ENCODE measurements at places on chromosomes 7 and 10.

DNA sequence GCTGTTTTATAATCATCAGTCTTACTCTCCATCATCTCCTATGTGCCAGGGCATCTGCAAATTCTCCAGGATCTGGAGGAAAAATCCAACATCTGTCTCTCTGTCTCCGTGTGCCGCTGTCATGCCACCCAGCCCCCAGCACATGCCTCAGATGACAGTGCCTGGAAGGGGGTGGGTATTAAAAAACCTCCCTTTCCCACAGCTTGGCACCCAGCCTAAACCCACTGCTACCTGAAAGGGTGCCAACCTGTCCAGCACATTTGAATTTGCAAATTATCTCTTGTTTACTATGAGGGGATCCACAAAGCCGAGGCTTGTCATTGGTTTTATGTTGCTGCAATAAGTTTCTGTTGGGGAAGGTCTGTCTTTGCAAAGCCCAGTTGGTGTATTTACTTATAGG lies 73.1 kb downstream of the EMX2 start:
- DNase-seq: no peak

GRCh38 chr10:28624351-28624750 lies 53.0 kb upstream of the BAMBI start:
- no peak for DNase-seq

- no peak for DNase-seq
Observed at GRCh38 chr7:94067506-94067905, 63.4 kb upstream of the BET1 start.

DNA sequence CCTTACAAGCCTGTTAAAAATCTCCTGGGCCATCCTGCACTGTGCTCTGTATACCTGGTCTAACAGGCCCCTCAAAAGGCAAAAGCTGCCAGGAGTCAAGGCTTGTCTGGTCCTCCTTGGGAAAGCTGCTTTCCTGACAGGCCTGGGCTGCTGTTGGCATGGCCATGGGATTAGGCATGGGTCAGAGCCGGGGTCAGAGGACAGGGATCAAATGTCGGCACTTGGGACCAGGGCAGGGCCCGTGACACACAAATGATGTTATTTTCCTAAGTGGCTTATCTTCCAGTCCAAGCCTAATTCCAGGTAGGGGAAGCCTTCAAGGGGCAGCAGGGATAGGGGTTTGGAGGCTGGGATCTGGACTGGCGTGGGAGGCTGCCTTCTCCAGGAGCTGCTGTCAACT lies 191.5 kb upstream of the GPR26 start:
- no peak for DNase-seq

DNA sequence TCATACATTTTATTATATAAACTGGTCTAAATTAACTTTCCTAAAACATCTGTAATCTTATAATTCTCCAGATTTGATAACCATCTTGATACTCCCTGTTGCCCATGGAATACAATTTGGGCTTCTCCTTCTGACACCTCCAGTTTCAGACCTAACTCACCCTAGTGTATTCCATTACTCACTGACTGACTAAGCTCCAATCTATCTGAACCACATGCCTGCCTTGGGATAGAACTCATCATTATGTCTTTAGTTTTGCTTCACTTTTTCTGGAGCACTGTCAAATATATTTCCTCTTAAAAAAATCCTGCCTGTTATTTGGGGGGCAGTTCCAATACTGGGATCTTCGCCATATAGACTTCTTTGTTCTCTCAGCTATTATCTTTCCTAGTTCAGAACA lies 4.9 kb upstream of the FOXP2 start:
- no peak for DNase-seq

GRCh38 chr10:124138883-124139348 lies 45.5 kb upstream of the CHST15 start:
- no peak for DNase-seq

DNA sequence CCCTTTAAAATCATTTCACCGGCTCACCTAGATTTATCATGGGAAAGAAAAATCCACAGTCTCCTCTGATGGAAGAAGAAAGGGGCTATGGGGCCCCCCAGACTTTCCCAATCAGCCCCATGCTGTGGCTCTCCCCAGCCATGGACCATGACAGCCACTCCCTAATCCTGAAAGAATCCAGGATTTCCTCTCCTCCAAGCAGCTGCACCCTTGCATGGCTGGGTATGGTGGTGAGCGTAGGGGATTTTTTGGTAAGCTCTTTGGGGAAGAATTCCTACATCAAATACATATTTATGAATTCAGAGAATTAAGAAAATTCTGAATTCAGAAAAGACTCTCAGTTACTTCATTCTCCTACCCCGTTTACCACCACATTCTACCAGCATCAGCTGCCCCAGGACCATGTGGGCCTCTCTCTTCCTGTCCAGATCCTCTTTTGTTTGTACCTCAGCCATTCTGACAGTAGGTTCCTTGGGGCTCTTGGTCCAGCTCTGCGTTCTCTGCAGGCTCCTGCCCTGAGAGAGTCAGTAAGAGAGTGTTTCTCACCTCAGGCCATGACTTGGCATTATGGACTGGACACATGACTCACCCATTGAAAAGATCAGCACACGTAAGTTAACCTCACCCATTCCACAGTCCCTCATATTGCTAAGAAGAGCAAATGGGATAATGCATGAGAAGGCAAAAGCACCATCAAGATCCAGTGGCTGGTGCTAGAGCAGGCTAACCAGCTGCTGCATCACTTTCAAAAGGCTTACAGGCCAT lies 337.8 kb downstream of the ELMO1 start:
- DNase-seq: no peak

GRCh38 chr7:69773535-69774225 lies 175.4 kb downstream of the AUTS2 start:
- no peak for DNase-seq

- DNase-seq: no peak
Observed at GRCh38 chr10:44618910-44619309, 234.0 kb upstream of the CXCL12 start.

DNA sequence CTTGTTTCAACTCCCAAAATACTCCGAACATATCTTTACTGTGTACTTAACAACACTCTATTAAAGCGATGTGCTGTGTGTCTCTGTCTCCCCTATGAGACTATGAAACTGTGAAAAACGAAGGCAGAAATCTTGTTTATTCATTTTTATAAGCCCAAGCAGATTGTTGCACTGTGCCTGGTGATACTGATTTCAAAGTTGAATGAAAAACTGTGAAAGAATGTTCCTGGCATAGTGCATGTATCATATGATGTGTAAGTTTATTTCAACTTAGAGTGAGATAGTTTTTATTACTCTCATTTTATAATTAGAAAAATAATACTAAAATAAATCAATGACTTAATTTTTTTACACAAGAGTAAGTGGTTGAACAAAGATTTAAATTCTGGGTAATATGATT lies 471.9 kb upstream of the PCDH15 start:
- no peak for DNase-seq

DNA sequence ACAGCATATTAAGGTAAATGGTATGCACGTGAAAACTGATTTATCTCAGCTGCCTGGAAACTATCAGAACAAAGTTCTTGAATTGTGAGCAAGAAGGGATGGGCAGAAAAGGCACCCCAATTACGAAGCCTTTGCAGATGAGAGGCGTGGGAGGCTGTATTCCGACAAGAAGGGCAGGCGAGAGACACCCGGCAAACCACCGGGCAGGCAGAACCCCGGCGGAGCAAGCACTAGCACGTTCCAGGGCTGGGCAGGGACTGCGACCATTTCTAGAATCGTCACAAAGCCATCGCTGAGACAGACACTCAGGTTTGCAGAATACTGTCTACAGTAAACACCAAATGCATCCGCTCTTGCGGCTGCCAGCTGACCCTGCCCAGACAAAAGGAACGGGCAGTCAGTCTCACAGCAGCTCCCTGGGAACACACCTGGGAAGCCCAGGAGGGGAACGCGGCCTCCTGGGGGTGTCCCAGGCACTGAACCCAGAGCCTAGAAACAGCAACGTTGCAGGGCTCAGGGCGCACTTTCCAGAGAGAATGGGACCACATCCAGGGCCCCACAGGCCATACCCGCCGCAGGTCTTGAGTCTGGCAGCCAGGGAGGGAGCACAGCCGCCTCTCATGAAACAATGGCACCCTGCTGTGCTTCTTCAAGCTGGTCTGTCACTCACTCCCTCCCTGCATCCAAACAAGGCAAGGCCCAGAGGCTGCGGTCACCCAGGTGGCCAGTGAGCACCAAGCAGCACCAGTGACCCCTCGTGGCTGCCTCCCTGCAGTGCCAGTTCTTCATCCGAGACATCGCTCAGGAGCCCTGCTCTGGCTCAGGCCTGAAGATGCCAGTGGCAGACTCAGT lies 261.9 kb downstream of the PTPRN2 start:
- peak; percentile 60 for DNase-seq

DNA sequence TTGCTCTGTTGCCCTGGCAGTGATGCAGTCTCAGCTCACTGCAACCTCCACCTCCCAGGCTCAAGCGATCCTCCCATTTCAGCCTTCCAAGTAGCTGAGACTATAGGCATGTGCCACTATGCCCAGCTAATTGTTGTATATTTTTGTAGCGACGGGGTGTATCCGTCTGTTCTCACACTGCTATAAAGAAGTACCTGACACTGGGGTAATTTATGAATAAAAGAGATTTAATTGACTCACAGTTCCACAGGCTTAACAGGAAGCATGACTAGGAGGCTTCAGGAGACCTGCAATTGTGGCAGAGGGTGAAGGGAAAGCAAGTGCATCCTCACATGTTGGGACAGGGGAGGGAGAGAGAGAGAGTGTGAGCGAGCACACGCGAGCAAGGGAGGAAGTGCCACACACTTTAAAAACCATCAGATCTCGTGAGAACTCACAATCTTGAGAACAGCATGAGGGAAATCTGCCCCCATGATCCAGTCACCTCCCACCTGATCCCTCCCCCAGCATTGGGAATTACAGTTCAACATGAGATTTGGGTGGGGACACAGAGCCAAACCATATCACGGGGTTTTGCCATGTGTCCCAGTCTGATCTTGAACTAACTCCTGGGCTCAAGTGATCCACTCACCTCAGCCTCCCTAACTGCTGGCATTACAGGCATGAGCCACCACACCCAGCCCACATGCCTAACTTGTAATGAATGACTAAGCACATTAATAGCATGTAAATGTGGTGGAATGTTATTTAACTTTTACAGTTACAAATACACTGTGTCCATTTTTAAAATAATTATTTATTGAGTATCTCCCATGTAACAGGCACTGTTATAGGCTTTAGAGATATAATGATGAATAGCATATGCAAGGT lies 65.5 kb downstream of the RALA start:
- no peak for DNase-seq

DNA sequence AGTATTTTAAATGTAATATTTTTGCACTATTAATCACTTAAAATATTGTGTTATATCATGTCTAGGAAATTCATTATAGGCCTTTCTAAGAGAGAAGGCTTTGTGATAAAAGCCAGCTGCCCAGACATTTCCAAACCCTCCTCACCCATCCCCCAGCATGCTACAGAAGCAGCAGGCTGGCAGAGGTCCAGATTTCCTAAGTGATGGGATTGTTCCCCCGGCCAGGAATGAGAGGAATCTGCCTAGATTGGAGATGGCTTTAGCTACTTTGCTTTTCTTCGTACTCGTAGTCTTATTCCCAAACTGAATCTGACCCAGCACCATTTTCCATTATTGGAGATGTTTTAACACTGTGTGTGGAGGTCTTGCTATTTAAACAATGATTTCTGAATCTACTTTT lies 29.4 kb downstream of the CDK14 start:
- no peak for DNase-seq

GRCh38 chr7:99002827-99003212 lies 124.5 kb downstream of the TRRAP start:
- DNase-seq: peak; percentile 75

GRCh38 chr10:130340816-130341215 lies 204.6 kb downstream of the GLRX3 start:
- DNase-seq: no peak

- DNase-seq: no peak
Observed at GRCh38 chr10:122465401-122466040, 4.2 kb downstream of the HTRA1 start.

DNA sequence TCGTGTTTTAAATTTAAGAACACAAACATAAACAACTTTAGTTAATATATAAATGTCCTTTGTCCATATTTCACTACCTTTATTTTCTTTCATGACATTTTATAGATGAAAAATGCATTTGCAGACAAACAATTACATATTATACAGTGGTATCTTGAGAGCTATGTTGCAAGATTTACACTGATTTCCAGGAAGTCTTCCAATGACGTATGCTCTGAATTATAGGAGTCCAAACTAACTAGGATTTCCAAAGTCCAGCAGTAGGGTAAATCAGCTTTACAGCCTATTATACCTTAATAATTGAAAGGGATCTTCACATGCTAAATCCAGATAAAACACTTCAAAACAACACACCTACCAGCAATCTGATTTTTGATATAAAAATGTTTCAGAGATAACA lies 69.4 kb downstream of the HYCC1 start:
- DNase-seq: no peak

GRCh38 chr7:104272767-104273384 lies 55.5 kb upstream of the LHFPL3 start:
- no peak for DNase-seq

DNA sequence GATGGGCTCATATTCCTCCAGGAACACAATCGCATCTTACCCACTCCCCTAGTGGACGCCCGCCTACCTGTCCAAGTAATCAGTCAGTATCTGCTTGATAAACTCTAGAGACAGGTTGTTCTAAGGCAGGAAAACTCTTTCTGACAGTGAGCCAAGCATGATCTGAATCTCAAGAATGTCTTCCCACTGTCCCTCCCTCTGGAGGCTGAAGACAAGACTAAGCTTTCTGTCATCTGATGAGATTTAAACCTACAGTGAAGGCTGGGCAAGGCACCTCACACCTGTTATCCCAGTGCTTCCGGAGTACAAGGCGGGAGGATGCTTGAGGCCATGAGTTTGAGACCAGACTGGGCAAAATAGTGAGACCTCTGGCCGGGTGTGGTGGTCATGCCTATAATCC lies 586.6 kb downstream of the GALNT17 start:
- no peak for DNase-seq

- no peak for DNase-seq
Observed at GRCh38 chr10:93806903-93807302, 49.2 kb downstream of the LGI1 start.

DNA sequence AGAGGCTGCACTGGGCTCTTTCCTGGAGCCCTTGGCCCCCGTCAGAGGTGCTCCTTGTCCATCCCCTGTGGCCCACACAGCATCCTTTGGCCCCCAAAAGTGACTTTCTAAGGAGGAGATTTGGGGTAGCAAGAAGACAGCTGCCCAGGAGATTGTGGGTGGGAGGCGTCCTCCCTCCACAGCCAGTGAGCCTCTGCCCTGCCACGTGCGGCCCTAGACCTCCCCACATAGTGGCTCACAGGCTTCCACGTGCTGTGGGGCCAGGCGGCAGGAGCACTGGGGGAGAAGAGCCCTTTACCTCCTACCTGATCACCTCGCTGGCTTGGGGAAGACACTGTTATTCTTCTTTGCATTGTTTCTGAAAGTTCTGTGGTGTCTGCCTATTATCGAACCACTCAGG lies 178.8 kb downstream of the TCERG1L start:
- DNase-seq: peak; percentile 66

GRCh38 chr10:22630234-22631174 lies 83.9 kb downstream of the PIP4K2A start:
- DNase-seq: no peak

GRCh38 chr10:46255801-46256747 lies 30.7 kb upstream of the ANTXRL start:
- DNase-seq: peak; percentile 92

GRCh38 chr7:85070967-85071628 lies 115.8 kb downstream of the SEMA3D start:
- no peak for DNase-seq

- no peak for DNase-seq
Observed at GRCh38 chr7:48183370-48183743, 12.1 kb downstream of the ABCA13 start.

Data from posterior cingulate gyrus (tissue), 11 donors.